ENCODE measurements at places on chromosomes 4 and X.

- no peak for DNase-seq
These were observed 161.7 kb upstream of the NAP1L5 start for GRCh38 chr4:88859191-88859812.

- DNase-seq: no peak
These were observed 24.4 kb upstream of the SLC25A43 start for GRCh38 chrX:119374736-119375135.

DNA sequence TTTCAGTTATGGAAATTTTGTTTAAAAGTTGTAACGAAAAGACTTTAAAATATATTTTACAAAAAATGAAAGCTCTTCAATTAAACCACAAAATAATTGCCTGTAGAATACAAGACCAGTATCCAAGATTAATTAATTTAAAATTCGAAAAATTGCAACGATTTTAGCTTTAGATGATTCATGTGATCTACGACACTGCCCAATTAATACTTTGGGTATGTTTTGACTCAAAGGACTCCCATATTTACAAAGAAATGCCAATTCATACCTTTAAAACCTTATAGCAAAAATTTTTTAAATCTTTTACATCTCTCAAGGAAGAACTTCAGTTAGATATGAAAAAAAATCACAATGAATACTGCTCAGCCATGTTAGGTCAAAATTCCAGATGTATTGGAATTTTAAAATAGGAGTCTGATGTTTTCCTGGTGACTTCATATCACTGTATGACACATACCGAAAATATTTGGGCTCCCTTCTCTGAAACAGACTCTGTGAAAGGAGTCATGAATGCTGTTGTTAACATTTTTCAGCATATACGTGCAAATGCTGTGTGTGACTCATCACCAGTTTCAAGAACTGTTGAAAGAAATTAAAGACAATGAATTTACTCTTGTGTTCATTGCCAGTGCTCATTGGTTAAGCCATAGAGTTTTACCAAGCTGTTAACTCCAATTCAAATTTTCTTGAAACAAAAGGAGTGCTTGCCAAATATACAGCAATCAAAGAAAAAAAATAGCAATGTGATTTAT, 13.8 kb upstream of the SMS start:
- no peak for DNase-seq

DNA sequence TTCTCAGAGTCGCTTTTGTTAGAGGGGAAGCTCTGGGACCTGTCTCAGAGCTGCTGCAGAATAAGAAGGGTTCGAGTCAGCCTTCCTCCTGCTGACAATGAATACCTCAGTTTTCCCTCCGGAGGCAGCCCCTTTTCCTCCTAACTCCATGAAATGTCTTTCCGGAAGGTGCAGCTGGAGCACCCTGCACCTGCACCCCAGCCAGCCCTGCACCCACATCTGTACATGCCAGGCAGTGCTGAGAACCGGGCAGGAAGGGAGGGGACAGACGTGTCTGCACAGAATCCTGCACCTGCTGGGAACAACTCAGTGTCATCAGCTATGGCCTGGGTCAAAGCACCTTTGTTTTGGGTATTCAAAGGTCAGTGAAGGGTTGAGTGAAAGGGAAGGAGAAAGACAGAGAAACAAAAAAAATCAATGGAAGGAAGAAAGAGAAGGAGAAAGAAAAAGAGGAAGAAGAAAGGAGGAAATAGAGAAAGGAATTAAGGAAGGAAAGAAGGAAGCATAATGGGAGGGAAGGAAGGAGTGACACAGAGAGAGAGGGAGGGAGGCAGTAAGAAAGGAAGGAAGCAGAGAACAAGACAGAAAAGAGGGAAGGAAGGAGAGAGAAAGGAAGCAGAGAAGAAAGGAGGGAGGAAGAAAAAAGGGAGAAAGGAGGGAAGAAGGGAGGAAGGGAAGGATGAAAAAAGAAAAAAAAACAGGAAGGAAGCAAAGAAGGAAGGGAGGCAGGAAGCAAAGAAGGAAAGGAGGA, 273.7 kb downstream of the DHRSX start:
- no peak for DNase-seq

GRCh38 chr4:54941994-54942552, 183.3 kb downstream of the KDR start:
- DNase-seq: peak; percentile 31

DNA sequence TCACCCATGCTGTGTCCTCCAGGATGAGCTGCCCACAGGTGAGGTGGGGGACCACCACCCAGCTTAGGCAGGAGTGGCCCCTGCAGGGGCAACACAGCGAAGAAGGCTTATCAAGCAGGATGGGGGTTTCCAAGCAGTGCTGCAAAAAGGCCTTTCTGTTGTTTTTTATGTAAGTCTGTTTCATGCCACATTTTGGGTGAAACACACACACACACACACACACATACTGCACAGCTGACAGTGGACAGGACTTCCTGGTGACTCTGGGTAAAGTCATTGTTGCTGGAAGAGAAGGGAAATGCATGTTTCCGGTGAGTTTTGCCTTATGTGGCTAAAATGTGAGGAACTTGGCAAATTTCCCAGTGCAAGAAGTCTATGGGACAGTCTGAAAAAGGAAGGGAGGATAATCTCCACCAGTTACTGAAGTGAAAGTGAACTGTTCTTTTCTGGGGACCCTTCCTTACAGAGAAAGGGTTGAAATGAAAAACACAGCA, 119.2 kb downstream of the IRF2 start:
- no peak for DNase-seq

DNA sequence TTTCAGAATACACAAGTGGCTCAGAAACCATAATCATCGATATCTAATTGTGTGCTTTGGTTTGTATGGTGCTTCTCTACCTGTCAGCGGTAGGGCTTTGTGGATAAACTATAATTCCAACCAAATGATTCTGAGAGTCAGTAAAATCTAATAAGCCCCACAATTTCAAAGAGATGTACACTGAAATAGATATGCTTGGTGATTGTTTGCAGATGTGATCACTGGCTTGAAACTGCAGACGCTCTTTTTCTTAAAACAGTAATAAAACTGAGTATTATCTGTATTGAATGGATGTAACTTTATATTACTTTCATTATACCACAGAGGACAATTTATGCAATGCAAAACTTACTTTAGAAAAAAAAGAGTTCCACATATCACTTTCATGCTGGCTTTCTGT, 198.8 kb upstream of the ANXA10 start:
- no peak for DNase-seq

DNA sequence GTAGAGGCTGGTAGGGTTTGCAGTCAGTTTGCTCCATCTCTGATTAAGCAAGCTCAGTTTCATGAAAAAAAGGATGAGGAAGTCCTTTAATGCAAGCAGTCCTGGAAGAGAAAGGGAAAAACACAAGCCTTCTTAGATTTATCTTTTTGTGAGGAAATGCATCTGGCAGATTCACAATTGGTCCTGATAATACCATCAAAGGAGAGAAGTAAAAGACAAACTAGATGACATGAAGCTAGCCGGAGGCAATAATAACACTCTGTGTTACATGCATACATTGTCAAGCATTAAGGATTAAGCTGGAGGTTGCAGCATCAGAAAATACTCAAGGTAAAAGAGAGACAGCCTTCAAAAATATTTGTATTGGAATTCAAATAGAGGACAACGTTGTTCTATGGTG, 356.0 kb upstream of the TEX13C start:
- no peak for DNase-seq

GRCh38 chr4:56757261-56757746, 64.2 kb downstream of the SPINK2 start:
- no peak for DNase-seq

GRCh38 chrX:34658326-34658725, 1.2 kb upstream of the TMEM47 start:
- DNase-seq: no peak

DNA sequence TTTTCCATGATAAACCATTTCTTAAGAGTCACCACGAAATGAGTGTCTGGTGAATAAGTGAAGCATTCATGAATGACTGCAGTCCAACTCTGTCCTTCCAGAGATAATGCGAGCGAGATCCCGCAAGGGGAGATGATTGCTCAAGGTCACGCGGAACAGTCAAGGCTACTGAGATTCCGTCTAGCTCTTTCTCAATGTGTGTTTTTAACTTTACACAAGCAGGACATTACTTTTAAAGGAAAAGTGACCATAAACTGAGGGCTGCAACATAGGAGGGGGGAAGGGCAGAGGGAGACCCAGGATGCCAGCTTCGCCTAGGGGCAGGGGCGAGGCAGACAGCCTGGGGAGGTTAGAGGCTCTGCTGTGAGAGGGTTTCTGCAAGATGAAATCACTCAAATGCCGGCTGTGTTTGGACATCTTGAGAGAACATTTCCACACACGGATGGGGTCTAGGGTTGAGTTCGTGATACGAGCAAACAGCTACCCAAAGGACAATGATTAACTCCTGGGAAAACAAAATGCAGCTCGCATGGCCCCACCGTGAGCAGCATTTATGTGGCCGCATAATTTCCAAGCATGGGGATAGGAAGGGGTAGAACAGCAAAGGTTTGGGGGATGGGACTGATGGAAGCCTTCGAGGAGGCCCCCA, 23.8 kb upstream of the CCNQ start:
- DNase-seq: no peak

- DNase-seq: no peak
These were observed 60.6 kb upstream of the SPANXN2 start for GRCh38 chrX:143781103-143781502.

DNA sequence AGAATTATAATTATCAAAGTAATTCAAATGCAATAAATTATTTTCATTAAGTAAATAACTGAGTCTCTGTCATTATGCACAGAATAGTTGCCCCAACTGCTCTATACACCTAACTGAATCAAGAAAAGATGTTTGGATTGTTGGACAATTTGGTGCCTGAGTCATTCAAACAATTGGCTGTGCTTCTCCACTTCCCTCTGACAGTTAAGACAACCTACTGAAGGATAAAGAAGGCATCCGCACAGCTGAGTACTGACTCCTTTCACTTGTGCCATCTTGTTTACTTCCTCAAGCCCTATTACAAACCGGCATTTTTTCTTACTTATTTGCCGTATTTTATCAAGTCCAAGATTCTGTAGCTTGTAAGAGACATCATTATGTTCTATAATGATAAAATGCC, 110.6 kb upstream of the C1QTNF7 start:
- no peak for DNase-seq

DNA sequence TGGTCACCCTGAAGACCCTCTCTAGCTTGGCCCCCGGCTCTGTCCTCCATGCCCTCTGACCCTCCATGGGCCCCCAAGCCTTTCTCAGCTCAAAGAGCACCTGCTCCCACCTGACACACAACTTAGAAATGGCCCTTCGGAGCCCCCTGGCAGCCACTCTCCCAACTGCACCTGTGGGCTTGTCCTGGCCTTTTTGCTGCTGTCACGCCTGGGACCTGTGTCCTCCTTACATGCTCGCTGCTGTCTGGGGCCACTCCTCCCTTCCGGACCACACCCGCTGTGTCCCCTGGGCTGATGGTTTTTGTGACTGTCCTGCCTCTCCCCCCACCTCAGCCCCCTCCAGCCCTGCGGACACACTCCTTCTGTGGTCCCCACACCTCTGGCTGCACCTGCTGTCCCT, 106.2 kb upstream of the AFAP1 start:
- peak; percentile 94 for DNase-seq

GRCh38 chr4:163681208-163681821, 186.8 kb downstream of the TMA16 start:
- peak; percentile 41 for DNase-seq

DNA sequence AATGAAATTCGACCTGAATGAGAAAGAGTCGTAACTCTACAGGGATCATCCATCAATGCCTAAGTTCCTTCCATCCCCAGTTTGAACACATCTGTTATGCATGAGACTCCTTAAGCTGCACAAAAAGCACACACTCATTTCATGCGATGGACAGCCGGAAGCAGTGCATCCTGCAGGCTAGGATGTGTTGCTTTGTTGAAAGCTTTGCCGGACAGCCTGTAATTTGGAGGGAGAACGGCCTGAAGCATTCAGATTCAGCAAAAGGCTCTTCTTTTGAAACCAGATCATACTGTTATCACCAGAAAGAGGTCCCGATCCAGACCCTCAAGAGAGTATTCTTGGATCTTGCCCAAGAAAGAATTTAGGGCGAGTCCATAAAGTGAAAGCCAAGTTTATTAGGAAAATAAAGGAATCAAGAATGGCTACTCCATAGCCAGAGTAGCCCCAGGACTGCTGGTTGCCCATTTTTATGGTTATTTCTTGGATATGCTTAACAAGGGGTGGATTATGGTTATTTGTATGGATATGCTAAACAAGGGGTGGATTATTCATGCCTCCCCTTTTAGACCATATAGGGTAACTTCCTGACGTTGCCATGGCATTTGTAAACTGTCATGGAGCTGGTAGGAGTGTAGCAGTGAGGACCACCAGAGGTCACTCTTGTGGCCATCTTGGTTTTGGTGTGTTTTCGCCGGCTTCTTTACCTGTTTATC, 48.1 kb upstream of the DHRSX start:
- peak; percentile 26 for DNase-seq

- DNase-seq: no peak
These were observed 40.5 kb downstream of the TSPAN7 start for GRCh38 chrX:38601866-38602265.

DNA sequence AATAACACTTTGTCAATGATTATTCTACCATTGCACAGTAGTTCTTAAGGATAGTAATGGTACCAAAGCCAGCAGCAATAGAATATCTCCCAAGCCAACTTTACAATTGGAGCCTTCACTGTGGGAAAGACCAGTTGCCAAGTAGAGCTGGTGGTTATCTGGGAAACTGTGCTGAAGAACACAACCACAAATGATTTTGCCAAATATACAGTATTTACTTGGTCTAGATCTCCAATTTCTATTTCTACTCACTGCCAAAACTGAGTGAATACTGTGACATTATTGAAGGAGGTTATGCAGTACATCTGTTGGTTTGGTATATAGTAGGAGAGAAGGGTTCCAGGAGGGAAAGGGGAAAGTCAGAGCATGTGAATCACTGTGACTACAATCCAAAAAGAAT, 3.8 kb downstream of the TET2 start:
- no peak for DNase-seq

GRCh38 chrX:115499112-115499805, 61.7 kb upstream of the PLS3 start:
- no peak for DNase-seq

GRCh38 chrX:145213504-145213903, 33.8 kb upstream of the SPANXN1 start:
- DNase-seq: no peak

DNA sequence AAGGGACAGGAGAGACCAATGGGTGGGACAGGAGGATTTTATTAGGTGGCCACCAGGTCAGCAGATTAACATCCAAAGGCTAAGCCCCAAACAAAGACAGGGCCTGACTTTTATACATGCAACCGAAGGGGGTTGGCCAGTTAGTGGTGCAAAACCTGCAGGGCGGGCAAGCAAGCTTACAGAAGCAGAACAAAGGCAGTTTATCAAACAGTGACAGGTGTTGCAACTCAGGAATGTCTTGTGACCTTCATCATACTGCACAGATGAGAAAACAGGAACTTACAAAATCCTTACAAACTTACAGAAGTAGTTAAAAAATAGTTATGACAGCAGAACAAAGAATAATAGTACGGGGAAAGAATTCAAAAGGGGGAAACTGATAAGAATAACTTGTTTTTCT, 708.1 kb downstream of the GLUD2 start:
- DNase-seq: no peak

GRCh38 chr4:182743815-182744214, 173.4 kb downstream of the DCTD start:
- DNase-seq: no peak

- no peak for DNase-seq
These were observed 52.7 kb downstream of the HTT-AS start for GRCh38 chr4:3021627-3022026.

- DNase-seq: no peak
These were observed 16.8 kb downstream of the KDM6A start for GRCh38 chrX:44889824-44890223.

- no peak for DNase-seq
These were observed 32.2 kb downstream of the SGMS2 start for GRCh38 chr4:107856901-107857300.

- DNase-seq: no peak
These were observed 109.6 kb downstream of the SHROOM4 start for GRCh38 chrX:50704360-50704759.

All from NCI-H146 (cell line).